Aorta (tissue), 5 donors: ENCODE measurements at places on chromosomes 6 and 20. TPM values are rescaled to one million over a fixed set of nuclear protein-coding genes. Genes with fewer than 3 reads are reported as not detected.

DNA sequence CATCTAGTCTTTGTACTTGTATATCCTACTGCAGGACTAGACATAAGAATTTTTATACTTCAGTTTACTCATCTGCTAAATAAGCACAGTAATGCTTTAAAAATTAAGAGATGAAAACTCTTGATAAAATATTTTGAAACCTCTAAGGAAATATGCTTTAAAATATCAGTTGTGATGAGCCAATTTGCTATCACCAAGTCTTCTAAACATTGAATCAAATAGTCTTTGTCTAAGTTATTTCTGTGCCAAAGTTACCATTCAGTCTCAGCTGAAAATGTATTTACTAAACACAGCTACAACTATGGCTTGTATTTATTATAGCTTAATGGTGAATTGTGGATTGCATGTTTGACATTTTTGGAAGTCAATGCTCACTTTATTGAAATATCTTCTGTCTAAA lies 46.2 kb upstream of the RFPL4B start:
- H3K36me3 ChIP-seq = no peaks in the 10 kb centered on the region
- H3K4me1 ChIP-seq = no peaks in the 10 kb centered on the region
- H3K4me3 ChIP-seq = no peak overlapping the region
- no peaks in the 10 kb centered on the region for H3K27me3 ChIP-seq
- DNase-seq = no peak
- H3K27ac ChIP-seq = no peak overlapping the region

DNA sequence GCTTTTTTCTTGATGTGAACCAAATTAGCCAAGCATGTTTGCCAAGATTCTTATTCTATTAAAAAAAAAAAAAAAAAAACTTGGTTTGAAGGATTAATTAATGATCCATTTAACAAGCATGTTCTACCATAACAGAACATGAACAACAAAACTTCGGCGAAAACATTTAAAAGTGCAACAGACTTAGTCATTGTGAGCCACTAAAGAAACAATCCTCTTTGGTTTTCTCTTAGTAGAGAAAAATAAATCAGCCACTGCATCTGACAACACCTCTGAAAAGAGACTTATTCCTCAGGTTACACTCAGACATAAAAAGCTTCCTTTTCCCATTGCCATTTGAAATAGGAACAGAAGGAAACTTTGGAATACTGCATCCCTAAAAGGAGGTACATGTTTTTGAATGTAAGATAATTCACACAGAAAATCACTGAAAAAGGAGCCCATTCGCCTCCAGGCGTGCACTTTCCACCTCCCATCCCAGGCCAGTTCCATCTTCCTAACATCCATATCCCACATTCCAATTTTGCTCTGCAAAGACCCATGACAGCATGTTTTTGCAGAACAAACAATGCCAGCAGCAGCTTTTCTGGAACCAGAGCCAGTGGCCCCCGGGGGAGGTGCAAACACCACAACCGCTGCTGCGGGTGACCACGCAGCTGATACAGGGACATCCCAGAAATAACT lies 79.5 kb downstream of the ZMYND8 start:
- no peaks in the 10 kb centered on the region for H3K27me3 ChIP-seq
- no peak overlapping the region for H3K4me3 ChIP-seq
- H3K36me3 ChIP-seq = peaks cover 7% of the 10 kb centered on the region

The LAMA2 gene
- total RNA-seq = 86.5 TPM

The C20orf144 gene
- 0.16 TPM for total RNA-seq

DNA sequence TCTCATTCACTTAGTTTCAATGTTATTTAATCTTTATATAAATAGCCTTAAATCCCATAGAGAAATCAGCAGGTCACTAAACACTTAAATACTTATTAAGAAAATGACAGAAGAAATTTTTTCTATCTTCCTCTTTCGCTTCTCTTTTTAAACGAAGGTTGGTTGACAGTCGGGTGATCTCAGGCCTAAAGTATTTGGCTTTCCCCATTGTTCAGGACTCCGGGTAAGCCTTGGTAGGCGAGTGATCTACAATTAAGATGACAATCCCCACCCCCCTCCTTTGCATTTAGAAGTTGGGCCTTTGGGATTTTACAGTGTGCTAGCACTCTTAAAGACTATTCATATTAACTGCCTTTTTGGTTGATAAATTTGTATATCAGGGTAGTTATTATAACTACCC lies 19.7 kb upstream of the UTRN start:
- H3K4me3 ChIP-seq = no peak overlapping the region
- no peaks in the 10 kb centered on the region for H3K27me3 ChIP-seq
- H3K27ac ChIP-seq = no peak overlapping the region
- H3K36me3 ChIP-seq = no peaks in the 10 kb centered on the region
- H3K4me1 ChIP-seq = peaks cover 2% of the 10 kb centered on the region

- no peak for DNase-seq
- no peaks in the 10 kb centered on the region for H3K4me1 ChIP-seq
Observed at GRCh38 chr20:35611482-35611881, 4.1 kb upstream of the SPAG4 start.

GRCh38 chr6:21157186-21157929 lies 436.2 kb upstream of the SOX4 start:
- H3K27ac ChIP-seq = no peak overlapping the region
- no peaks in the 10 kb centered on the region for H3K4me1 ChIP-seq
- H3K36me3 ChIP-seq = no peaks in the 10 kb centered on the region
- no peak overlapping the region for H3K4me3 ChIP-seq
- no peak for DNase-seq
- H3K27me3 ChIP-seq = no peaks in the 10 kb centered on the region

DNA sequence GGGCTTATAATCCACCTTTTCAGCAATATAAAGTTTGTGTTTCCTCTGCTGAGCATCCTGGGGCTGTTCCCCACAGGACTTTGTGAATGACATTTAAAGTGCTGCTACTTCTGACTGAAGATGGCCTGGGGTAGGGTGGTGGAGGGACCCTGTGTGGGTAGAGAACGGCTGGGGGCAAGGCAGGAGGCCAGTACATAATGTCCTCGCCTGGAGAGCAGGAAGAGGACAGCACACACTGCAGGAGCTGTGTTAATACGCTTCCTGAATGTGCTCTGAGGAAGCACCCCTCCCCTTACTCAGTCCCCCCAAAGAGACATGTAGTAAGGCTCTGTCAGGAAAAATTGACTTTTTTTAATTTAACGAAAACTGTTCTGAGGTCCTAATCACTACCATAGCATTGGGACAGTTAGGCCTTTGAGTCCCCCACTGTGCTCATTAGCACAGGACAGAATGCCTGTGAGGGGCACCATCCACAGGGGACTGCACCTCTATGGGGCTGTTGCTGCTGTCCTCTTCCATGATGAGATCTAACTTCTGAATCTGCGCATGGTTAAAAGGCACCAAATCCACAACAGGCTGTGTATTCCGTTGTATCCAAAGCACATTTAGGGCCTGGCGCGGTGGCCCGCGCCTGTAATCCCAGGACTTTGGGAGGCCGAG lies 68.5 kb downstream of the LYRM4 start:
- H3K27me3 ChIP-seq = no peaks in the 10 kb centered on the region
- no peaks in the 10 kb centered on the region for H3K36me3 ChIP-seq
- no peaks in the 10 kb centered on the region for H3K4me1 ChIP-seq
- DNase-seq = no peak
- no peak overlapping the region for H3K4me3 ChIP-seq

GRCh38 chr6:30272032-30272431 lies 54.7 kb upstream of the TRIM39 start:
- no peaks in the 10 kb centered on the region for H3K36me3 ChIP-seq
- no peak for DNase-seq
- H3K4me1 ChIP-seq = no peaks in the 10 kb centered on the region
- no peaks in the 10 kb centered on the region for H3K27me3 ChIP-seq

- H3K4me1 ChIP-seq = peaks cover 2% of the 10 kb centered on the region
- no peak overlapping the region for H3K4me3 ChIP-seq
- no peak overlapping the region for H3K27ac ChIP-seq
- peaks cover 2% of the 10 kb centered on the region for H3K36me3 ChIP-seq
- H3K27me3 ChIP-seq = no peaks in the 10 kb centered on the region
- no peak for DNase-seq
Observed at GRCh38 chr20:47535088-47535487, 33.4 kb downstream of the NCOA3 start.

- no peak overlapping the region for H3K27ac ChIP-seq
- H3K27me3 ChIP-seq = no peaks in the 10 kb centered on the region
- no peak overlapping the region for H3K4me3 ChIP-seq
Observed at GRCh38 chr6:87945966-87946365, 101.7 kb upstream of the SPACA1 start.

The FAM162B gene
- total RNA-seq = 6.2 TPM

GRCh38 chr6:14349507-14349906 lies 231.9 kb downstream of the CD83 start:
- no peak overlapping the region for H3K27ac ChIP-seq
- no peaks in the 10 kb centered on the region for H3K36me3 ChIP-seq
- no peaks in the 10 kb centered on the region for H3K27me3 ChIP-seq
- no peak overlapping the region for H3K4me3 ChIP-seq
- H3K4me1 ChIP-seq = no peaks in the 10 kb centered on the region

DNA sequence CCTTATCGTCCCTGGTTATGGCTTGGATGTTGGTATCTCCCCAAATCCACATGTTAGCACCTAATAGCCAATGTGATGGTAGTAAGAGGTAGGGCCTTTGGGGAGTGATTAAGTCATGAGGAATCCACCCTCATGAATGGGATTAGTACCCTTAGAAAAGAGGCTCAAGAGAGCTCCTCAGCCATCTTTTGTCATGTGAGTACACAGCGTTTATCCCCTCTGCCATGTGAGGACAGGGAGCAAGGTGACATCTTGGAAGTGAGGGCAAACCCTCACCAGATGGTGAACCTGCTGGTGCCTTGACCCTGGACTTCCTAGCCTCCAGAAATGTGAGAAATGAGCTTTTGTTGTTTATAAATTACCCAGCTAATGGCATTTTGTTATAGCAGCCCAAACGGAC lies 16.1 kb upstream of the SIRPB2 start:
- H3K27ac ChIP-seq = no peak overlapping the region
- H3K27me3 ChIP-seq = no peaks in the 10 kb centered on the region
- H3K36me3 ChIP-seq = no peaks in the 10 kb centered on the region
- no peak for DNase-seq
- no peaks in the 10 kb centered on the region for H3K4me1 ChIP-seq

The MAPK13 gene
- total RNA-seq = 12.9 TPM

- no peaks in the 10 kb centered on the region for H3K27me3 ChIP-seq
- H3K27ac ChIP-seq = no peak overlapping the region
- DNase-seq = no peak
- no peaks in the 10 kb centered on the region for H3K4me1 ChIP-seq
- H3K36me3 ChIP-seq = no peaks in the 10 kb centered on the region
Observed at GRCh38 chr6:111087871-111088667, 766 bp downstream of the SLC16A10 start.

- no peaks in the 10 kb centered on the region for H3K27me3 ChIP-seq
- no peaks in the 10 kb centered on the region for H3K4me1 ChIP-seq
- no peaks in the 10 kb centered on the region for H3K36me3 ChIP-seq
- no peak overlapping the region for H3K27ac ChIP-seq
Observed at GRCh38 chr20:47781632-47782031, 3.6 kb downstream of the SULF2 start.

The KIAA0408 gene
- total RNA-seq = 1.9 TPM

The LY6G6C gene
- total RNA-seq = not detected

The HLA-C gene
- total RNA-seq = 491 TPM

- no peaks in the 10 kb centered on the region for H3K36me3 ChIP-seq
- H3K4me3 ChIP-seq = no peak overlapping the region
- H3K27me3 ChIP-seq = no peaks in the 10 kb centered on the region
- H3K4me1 ChIP-seq = peaks cover 11% of the 10 kb centered on the region
- no peak for DNase-seq
Observed at GRCh38 chr20:19890445-19891051, 126.6 kb upstream of the NAA20 start.

GRCh38 chr20:34150306-34151000 lies 38.4 kb upstream of the EIF2S2 start:
- no peak overlapping the region for H3K27ac ChIP-seq
- no peak for DNase-seq
- H3K4me1 ChIP-seq = no peaks in the 10 kb centered on the region
- H3K4me3 ChIP-seq = no peak overlapping the region

The LRRN4 gene
- 0.36 TPM for total RNA-seq

The PDYN gene
- total RNA-seq = not detected

DNA sequence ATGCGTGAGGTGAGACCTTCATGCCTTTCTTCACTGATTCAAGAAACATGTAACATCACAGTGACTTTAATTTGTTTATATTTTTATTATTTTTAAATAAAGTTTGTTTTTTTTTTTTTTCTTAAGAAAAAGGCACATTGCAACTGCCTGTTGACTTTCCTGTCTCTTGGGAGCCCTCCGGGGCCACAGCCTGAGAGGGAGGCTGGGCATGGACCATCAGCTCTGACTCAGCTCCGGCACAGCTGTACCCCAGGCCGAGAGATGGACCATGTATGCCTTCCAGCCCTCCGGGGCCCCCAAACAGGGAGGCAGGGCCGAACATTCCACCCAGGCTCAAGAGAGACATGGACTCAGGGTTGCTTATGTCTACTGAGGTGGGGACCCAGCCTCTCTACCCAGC lies 99.9 kb downstream of the NFATC2 start:
- no peak for DNase-seq
- H3K27ac ChIP-seq = no peak overlapping the region
- no peaks in the 10 kb centered on the region for H3K4me1 ChIP-seq
- no peaks in the 10 kb centered on the region for H3K27me3 ChIP-seq
- no peaks in the 10 kb centered on the region for H3K36me3 ChIP-seq

The PRKN gene
- total RNA-seq = 17.3 TPM

- peak; percentile 43 for DNase-seq
- no peaks in the 10 kb centered on the region for H3K27me3 ChIP-seq
- H3K27ac ChIP-seq = no peak overlapping the region
- H3K4me1 ChIP-seq = no peaks in the 10 kb centered on the region
- H3K36me3 ChIP-seq = no peaks in the 10 kb centered on the region
- H3K4me3 ChIP-seq = no peak overlapping the region
Observed at GRCh38 chr20:23127506-23128279, 41.6 kb upstream of the CD93 start.

DNA sequence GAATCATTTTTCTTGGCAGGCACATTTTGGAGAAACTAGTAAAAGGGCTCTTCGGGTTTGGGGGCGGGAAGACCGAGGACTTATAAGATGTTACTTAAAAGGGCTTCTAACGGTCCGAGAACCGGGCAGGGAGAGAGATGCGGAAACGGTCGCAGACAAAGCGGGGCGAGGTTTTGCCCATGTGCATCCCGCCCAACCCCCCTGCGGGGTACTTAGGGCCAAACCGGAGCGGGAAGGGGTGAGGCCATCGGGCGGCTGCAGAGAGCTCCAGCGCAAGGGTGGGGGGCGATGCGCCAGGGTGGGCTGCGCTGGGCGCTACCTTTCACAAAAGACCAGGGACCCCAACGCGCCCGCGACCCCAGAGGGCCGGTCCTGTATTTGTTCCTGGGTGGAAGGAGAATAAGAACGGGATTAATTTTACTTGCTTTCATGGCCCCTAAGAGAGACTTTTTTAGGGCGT lies 616 bp downstream of the TUBB start:
- H3K4me1 ChIP-seq = no peaks in the 10 kb centered on the region
- peak overlapping the region; percentile 99 for H3K4me3 ChIP-seq
- peak overlapping the region; percentile 87 for H3K27ac ChIP-seq
- no peaks in the 10 kb centered on the region for H3K27me3 ChIP-seq
- H3K36me3 ChIP-seq = no peaks in the 10 kb centered on the region

The HLA-DPB1 gene
- 215 TPM for total RNA-seq

GRCh38 chr6:19311786-19312185 lies 525.4 kb upstream of the ID4 start:
- DNase-seq = no peak
- H3K27me3 ChIP-seq = no peaks in the 10 kb centered on the region
- no peak overlapping the region for H3K4me3 ChIP-seq
- H3K27ac ChIP-seq = no peak overlapping the region
- H3K4me1 ChIP-seq = no peaks in the 10 kb centered on the region
